Activated CD4-positive, alpha-beta T cell treated with anti-CD3 and anti-CD28 coated beads for 4 hours (primary cell): ENCODE measurements at places on chromosomes 4 and X.

DNA sequence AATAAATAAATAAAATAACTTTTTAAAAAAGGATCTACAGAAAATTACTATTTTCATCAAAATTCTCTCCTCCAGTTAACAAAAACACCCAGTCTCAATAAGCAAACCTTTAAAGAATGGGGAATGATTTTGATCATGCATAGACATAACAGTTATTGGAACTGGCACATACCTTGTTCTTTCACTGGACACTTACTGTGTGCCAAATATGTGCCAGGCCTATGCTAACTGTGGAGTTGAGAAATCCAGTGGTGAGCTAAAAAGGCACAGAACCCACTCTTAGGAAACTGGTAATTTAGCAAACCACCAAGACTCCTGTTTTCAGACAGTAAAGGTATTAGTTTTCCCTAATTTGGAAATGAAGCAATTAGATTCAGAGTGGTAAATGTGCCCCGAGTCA, 39.1 kb downstream of the CLOCK start:
- no peak for DNase-seq

DNA sequence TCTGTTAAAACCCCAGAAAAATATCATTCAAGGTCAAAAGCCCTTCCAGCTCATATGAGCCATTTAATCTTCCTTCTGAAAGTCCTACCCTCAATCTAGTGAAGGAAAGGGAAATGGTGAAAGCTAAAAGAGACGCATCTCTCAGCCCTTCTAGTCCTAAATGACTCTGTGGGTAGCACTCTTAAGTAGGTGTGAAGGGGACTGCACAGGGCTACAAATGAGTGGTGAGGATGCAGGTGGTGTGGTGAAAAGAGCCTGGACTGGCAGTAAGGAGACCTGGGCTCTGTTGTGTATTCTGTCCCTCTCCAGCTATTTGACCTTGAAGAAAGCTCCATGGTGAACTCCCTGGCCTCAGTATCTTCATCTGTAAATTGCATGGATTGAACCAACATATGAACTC, 671.8 kb upstream of the DIPK2B start:
- DNase-seq, result no peak

- DNase-seq, result no peak
These were observed 1668.1 kb upstream of the AGA start for GRCh38 chr4:179110356-179110755.

GRCh38 chrX:46576458-46576857, 2.9 kb downstream of the CHST7 start:
- DNase-seq, result no peak

DNA sequence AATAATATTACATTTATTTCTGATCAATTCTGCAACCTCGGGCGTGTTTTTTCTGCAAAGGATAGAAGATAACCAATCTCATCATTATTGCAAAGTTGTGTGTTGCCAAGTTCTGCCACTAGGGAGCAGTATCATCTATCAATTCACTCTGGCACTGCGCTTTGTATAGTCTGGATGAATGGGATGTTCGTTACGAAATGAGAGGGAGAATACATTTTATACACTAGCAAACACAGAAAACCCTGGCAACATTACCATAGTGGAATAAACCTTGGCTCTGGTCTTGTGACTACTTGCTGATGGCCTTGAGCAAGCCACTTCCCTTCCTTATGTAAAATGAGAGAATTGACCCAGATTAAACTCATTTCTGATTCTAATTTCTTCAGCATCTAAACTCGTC, 97.5 kb upstream of the ZNF518B start:
- no peak for DNase-seq

- DNase-seq, result no peak
These were observed 1100.0 kb upstream of the SLIT2 start for GRCh38 chr4:19151684-19152083.

DNA sequence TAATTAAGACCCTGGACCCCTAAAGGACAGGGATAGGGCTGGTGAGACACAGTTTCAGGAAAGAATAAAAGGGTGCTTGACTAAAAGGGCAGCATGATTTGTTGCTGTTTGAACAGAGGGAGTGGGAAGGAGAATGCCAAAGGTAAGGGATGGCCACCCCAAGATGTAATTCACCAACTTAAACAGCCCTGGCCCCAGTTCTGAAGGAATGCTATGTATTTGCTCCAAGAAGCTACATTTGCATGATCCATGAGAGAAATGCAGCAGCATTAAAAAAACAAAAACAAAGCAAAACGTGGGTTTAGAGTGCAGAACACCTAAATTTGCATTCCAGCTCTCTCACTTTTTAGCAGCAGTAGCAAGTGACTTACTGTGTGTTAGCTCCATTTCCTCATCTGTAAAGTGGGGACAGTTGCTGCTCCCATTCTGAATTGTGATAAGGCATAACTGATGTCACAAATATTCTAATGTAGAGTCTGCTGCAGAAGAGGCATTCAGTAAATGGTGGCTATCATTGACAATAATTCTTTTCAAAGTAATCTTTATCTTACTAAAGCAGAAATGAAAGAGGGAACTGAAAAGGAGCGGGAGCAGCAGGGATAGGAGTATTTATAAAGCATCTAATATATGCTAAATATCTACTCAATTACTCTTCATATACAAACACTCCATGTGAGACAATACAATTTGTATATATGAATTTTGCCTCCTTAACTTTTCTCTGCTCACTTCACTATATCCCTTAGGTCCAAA, 115.8 kb downstream of the PPARGC1A start:
- no peak for DNase-seq

DNA sequence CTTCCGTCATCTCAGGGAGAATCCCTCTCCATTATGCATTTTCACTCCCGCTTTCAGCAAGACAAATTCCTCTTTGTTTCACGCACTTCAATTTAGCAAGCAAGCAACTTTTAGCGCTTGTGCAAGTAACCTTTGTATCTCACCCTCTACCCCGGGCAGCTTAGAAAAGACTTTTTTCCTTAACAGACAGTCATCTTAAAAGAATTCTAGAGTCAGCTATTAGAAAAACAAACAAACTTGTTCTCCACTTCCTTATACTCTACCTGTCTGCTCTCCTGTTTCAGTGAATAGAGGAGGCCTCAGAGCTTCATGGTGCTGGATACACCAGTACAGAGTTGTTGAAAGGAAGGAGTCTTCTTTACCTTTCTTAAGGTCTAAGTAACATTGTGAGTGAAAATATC, 12.1 kb downstream of the TIGD2 start:
- no peak for DNase-seq

DNA sequence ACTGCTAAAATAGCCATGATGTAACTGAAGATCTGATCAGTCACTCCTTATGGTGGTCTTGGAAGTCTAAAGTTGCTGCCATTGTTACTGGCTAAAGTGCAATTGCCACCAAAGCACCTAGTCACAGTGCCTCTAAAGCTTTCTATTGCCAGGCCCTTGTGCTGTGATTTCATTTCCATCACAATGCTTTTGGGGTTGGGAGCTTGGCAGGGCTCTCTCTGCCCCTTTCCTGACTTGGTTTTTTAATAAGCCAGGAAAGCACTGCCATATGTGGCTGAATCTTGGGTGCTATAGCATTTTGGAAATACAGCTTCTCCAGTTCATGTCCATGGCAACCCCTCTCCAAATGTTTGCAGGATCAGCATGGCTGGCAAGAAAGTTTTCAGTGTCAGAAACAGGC, 1712.4 kb upstream of the TENM3 start:
- DNase-seq, result no peak

- DNase-seq, result peak; percentile 23
These were observed 2.0 kb upstream of the SPP1 start for GRCh38 chr4:87973283-87974169.

DNA sequence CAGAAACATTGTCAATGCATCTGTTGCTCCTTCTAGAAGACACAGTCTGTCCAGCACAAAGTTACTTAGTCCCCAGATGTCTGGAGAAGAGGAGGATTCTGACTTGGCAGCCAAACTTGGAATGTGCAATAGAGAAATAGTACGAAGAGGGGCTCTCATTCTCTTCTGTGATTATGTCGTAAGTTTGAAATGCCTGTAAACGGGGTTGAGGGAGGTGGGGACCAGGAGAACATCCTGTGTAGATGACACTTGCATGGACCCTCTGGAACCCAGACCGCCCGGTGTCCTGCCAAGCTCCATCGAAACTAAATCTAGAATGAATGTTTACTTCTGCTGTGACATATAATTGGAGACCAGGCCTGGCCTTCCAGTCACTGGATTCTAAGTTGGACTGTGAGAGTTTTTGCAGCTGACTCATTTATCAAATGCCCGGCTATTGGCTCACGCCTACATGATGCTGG, 45.0 kb upstream of the MSANTD1 start:
- no peak for DNase-seq

DNA sequence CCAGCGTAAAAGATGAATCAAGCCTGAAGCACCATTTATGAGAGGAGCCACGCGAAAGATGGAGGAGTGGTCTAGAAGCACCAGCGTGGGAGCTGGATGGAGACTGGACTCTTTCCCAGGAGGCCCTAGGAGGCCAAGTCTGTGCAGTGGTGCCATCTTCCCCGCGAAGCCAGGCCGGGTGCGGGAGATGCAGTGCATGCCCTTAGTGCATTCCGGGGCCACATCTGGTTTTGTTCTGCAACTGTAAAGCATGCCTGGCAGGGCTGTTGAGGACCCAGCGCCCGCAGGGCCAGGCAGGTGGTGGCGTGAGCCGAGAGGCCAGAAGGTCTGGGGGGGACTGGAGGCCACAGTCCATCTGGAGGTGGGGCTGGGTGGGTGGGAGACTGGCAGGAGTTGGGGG, 78.6 kb upstream of the ADRA2C start:
- no peak for DNase-seq

DNA sequence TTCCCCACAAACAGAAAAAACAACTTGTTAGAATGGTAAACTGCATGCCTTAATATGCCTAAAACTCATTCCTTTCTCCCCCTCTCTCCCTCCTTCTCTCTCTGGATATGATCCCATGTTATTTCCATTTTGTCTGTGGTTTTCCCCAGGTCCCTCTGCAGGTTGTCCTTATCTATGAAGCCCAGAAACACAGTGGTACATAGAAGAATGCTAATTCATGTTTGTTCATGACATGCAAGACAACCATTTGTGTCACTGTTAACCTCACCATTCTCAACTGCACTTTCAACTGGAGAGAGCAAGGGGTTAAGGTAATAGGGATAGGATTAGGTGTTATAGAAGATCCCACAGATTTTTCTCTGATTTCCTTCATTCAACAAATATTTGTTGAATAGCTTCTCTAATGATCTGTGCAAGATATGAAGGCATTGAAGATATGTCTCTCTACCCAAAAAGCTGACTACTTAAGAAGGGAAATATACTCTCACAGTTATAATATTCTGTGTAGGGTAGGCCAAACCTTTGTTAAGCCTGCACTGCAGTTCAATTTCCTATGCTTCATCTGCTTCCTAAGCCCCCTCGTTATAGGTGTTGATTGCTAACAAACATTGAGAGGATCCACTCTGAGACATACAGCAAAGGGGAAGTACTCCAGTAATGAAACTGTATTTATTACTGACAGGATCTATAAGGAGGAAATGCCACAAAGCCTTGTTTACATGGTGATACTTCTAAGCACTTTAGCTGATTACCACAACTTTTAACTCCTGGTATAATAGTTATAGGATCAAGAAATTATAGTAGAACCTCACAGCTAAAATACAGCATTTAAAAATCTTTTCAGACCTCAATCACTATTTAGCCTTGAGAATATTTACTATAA, 96.1 kb downstream of the FRYL start:
- DNase-seq, result no peak

DNA sequence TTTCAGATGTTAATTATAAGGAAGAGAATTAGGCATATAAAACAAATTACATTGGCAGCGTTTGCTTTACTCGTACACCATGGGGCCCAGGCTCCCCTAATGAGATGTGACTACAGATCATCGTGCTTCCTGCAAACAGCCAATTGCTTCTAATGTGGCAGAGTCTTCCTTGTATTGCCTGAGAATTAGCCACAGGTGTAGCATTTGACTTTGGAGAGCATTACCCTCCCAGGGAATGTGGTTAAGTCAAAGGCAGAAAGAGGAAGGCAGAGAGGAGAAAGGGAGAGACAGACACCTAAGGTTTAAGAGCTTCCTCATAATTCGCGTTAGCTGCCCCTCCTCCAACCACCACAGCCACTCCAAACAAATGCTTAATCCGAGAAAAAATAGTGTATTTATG, 97.0 kb downstream of the MID1IP1 start:
- DNase-seq, result no peak

DNA sequence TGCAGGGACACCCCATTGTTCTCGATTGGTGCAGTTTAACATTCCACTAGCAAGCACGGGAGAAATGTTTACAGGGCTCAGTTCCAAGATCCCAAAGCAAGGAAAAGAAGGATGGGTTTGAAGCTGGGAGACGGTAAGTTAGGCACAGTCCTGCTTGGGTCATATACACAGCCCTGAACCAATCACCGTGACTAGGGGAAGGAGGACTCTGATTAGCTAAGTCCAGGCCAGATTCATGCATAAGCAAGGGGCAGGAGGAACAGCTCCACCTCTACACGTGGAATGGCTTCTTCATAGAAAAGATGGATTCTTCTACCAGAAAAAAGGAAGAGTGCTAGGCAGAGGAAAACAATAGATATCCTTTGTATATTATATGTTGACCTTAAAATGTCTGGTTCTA, 11.0 kb upstream of the EXOC1L start:
- no peak for DNase-seq

GRCh38 chr4:105605493-105605892, 53.1 kb downstream of the ARHGEF38 start:
- no peak for DNase-seq

DNA sequence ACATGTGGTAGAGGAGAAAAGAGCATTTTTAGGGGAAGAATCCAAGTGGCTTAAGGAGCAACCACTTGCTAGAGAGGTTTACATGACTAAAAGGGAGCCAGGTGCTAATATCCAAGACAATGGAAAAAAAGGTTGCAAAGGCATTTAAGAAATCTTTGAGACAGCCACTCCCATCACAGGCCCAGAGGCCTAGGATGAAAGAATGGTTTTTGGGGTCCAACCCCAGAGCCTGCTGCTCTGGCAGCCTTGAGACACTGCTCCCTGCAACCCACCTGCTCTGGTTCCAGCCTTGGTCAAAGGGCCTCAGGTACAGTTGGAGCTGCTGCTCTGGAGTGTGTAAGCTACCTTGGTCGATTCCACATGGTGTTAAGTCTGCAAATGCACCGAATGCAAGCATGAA, 84.1 kb upstream of the FREM3 start:
- no peak for DNase-seq

DNA sequence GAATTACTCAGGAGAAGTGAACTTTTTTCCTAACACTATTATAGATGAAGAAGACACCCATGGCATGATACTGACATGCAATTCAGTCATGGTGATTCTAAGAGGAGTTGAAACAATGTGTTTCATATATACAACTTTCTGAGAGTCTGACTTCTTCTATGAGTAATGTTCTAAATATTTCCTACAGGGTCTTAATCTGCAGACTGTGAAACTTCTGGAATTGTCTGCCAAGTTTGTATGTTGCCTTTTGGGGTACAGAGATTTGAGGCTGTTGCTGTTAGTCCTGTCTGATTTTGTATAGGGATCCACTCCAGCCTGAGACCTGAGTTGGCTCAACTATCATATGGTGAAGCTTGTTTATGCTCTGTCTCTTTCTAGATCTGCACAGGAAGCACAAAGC, 160.6 kb upstream of the GATB start:
- DNase-seq, result no peak

- no peak for DNase-seq
These were observed 140.8 kb upstream of the SFRP2 start for GRCh38 chr4:153929675-153930074.
